ENCODE measurements at places on chromosomes 2 and 18. TPM values are rescaled to one million over a fixed set of nuclear protein-coding genes. Genes with fewer than 3 reads are reported as not detected.
A peak's percentile ranks its signal among the peaks of the same experiment; 100 is the strongest.

ST6GAL2 gene
- total RNA-seq, result 28.6 TPM

TEX44 gene
- total RNA-seq, result not detected

NYAP2 gene
- total RNA-seq, result not detected

GRCh38 chr18:48230467-48231113 is 178.6 kb downstream of the ZBTB7C start:
- peak; percentile 60 for DNase-seq

Measured in RPMI7951 (cell line).